ENCODE measurements at places on chromosomes 11 and 22.

DNA sequence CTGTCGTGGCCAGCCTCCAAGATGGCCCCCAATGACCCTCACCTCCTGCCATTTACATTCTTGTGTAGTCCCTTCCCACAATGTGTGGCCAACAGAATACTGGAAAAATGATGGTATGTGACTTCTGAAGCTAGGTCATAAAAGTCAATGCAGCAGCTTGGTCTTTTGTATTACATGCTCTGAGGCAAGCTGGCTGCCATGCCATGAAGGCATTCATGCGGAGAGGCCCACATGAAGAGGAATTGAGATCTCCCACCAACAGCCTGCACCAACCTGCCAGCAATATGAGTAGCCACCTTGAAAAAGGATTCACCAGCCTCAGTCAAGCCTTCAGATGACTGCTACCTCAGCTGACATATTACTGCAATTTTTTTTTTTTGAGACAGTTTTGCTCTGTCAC, 4.6 kb downstream of the MRTFA start:
- DNase-seq = no peak

GRCh38 chr11:45723397-45723796, 58.0 kb upstream of the CHST1 start:
- no peak for DNase-seq

GRCh38 chr11:17418444-17419081, 30.1 kb upstream of the KCNJ11 start:
- no peak for DNase-seq

GRCh38 chr11:35232891-35233330, 93.9 kb downstream of the CD44 start:
- no peak for DNase-seq

DNA sequence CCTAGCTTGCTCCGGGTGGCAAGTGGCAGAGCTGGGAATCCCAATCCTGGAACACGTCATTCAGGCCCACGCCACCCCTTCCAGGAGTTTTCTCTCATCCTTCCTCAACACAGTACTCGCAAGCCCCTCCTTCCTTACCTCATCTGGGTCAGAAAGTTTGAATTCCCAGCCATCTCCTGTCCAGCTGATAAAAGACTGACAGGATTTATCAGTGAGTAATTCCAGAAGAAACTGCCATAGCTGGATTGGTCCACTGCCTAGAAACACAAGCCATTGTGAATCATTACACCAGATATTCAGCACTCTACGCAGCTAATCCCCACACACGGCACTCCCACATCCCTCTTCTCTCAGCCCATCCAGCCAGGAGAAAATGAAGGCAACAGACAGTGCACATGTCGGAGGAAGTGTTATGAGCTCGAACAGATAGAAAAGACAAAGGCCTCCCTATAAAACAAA, 124.0 kb downstream of the ETS1 start:
- DNase-seq = no peak
